ENCODE measurements at places on chromosomes 5 and 9.

- no peak for DNase-seq
These were observed 62.9 kb downstream of the GADD45G start for GRCh38 chr9:89667726-89668125.

DNA sequence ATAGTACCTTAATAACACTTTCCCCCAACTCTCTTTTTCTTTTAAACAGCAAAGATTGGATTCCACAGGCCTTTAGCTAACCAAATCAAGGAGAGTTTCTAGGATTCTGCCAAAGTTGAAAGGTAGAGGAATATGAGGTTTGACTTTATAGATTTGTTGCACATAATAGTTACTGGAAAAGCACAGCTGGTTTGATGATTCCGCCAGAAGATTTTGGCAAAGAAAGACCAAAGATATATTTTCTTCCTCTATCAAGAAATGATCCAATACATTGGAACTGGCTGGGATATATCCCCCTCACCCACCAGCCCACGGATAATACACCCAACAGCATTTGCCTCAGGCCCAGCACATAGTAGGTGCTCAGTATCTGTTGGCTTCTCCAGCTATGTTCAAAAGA lies 289.8 kb downstream of the EBF1 start:
- DNase-seq, result no peak

GRCh38 chr5:91424638-91425436 lies 41.7 kb upstream of the ARRDC3 start:
- DNase-seq, result no peak

GRCh38 chr5:175765858-175766257 lies 105.5 kb upstream of the CPLX2 start:
- DNase-seq, result no peak

DNA sequence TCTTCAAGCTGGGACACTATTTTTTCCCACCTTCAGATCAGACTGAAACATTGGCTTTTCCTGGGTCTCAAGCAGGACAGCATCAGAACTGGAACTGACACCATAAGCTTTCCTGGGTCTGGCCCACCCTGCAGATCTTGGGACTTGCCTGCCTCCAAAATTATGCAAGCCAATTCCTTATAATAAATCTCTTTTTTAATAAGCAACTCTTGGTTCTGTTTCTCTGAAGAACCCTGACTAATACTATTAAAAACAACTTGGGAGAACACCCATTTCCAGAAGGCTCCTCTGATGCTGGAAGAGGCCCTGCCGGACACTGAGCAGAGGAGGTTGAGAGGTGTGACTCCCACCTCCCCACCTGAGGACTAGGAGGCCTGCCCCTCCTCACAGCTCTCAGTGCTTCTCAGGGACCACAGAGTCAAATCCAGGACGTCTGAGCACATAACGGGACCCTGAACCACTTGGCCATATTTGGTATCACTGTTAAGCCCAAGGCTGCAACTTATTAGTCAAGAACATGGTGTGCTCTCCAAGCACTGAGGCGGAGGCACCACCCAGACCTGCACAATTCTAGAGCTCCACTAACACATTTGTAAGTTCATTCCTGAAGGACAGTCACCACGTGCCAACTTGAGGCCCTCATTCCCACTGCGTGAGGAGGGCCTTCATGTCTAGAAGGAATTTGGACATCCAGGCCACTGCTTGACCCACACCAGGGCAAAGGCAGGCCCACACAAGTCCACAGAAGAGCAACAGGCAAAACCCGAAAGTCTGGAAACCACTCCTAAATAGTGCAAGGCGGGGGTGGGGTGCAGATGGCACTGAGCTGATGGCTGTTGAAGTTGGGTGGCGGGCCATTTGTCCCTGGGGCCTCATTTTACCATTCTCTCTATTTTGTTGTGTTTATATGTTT lies 9.5 kb downstream of the SHC3 start:
- no peak for DNase-seq

GRCh38 chr9:125644819-125645507 lies 62.0 kb downstream of the MAPKAP1 start:
- no peak for DNase-seq

DNA sequence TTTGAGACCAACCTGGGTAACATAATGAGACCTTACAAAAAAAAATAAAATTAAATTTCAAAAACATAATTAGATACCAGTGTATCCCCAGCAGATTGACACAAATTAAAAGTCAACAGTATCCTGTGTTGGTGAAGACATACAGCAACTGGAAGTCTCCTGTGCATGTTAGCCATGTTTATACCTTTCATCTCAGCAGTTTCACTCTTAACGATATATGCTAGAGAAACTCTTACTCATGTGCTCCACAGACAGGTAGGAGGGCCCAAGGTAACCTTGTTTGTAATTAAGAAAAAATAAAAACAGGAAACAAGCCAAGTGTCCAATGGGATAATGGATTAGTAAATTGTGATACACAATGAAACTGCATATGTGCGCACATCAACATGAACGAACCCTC lies 50.1 kb upstream of the N4BP3 start:
- DNase-seq, result no peak

GRCh38 chr5:172426086-172426485 lies 28.2 kb downstream of the SH3PXD2B start:
- no peak for DNase-seq

- no peak for DNase-seq
These were observed 136.5 kb upstream of the LARP1 start for GRCh38 chr5:154618696-154619095.

- no peak for DNase-seq
These were observed 157.4 kb downstream of the RMI1 start for GRCh38 chr9:84137968-84138367.

- DNase-seq, result no peak
These were observed 21.0 kb upstream of the GSN start for GRCh38 chr9:121246821-121247561.

DNA sequence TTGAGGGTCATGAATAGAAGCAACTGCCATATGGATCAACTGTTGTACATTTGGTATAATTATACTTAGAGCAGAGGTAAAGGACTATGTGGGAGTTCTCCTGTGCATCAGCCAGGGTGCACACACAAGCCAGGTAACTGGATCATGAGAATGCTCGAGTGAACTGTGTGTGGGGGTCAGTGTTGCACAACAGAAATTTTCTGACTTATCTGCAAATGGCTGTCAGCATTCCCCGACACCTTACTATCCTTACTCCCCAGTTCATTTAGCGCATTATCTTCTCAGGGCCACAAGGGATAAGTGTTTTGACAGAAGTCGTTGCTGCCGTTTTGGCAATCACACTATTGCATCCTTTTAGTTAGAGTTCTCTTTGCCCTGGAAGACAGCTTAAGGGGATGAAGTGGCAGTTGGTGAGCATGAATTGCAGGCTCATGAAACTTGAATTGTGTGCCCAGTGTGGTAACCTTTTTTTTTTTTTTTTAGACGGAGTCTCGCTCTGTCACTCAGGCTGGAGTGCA lies 1.7 kb downstream of the CANX start:
- no peak for DNase-seq

- DNase-seq, result no peak
These were observed 419.6 kb downstream of the DNAH5 start for GRCh38 chr5:13524936-13525335.

DNA sequence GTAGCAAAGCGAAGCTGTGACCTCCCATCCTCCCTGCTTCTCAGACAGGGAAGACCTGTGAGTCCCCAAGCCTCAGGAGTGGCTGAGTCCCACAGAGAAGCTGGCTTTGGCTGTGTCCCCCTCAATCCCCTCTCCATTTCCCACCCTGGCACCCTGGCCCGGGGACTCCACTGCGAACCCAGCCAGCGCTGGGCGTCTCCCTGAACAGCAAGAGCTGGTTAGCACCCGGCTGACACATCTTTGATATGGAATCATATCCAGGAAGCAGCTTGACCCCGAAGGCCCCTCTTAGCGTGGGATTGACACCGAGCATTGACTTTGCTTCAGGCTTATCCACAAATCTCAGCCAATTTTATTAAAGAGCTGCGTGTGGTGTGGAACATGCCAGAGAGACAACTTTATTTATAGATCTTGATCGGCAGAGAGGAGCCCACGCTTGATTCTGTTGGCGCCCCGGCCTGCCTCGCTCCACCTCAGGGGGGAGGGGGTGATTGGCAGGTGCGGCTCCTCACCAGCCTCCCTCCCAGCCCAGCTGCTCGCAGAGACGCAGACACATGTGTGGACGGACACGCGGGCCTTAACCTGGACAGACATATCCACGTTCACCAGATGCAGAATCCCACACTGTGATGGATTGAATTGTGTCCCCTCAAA lies 120.7 kb upstream of the MVB12B start:
- no peak for DNase-seq

All from CD8-positive, alpha-beta T cell (primary cell).